ENCODE measurements at places on chromosomes 1 and 21.

DNA sequence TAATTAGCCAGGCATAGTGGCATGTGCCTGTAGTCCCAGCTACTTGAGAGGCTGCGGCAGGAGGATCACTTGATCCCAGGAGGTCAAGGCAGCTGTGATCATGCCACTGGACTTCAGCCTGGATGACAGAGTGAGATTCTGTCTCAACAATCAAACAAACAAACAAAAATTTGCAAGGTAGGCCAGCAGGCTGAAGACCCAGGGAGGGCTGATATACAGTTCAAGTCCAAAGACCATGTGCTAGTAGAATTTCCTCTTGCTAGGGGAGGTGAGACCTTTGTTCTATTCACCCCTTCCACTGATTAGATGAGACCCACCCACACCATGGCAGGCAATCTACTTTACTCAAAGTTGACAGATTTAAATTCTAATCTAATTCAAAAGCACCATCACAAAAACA lies 31.2 kb upstream of the CNN3 start:
- no peak overlapping the region for H3K4me3 ChIP-seq
- H3K27me3 ChIP-seq: no peaks in the 10 kb centered on the region
- no peaks in the 10 kb centered on the region for H3K36me3 ChIP-seq
- DNase-seq: no peak
- H3K4me1 ChIP-seq: no peaks in the 10 kb centered on the region

DNA sequence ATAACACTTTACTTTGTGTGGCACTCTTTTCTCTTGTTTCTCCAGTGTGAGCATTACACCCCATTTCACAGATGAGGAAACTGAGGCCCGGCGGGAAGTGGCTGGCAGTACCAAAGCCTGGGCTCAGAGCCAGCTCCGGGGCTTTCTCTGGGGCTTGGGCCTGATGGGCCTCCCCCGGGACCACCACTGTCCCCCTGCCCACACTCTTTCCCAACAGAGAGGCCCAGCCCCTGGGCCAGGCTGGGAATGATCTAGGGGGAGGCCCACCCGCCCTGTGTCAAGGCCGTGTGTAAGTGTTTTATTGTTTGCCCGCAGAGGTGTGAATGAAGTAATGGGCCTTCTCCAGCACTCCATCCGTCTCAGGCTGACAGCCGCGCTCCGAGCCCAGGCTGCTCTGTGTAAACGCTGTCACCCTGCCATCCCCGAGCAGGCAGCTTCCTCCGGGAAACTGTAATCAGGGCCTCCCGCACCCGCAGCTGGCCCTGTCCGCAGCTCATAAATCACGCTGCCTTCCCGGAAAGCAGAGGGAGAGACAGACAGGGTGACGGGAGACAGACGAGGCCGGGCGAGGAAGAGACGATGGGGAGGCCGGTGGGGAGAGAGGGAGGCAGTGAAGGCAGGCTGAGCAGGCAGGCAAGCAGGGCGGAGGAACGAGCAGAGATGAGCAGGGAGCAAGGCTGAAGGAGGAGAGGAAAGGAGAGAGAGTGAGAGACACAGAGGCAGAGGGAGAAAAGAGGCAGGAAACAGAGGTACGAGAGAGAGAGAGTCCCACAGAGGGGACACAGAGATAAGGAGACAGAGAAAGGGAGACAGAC lies 109.7 kb upstream of the ZBTB40 start:
- no peaks in the 10 kb centered on the region for H3K27me3 ChIP-seq
- no peak overlapping the region for H3K4me3 ChIP-seq
- DNase-seq: no peak
- H3K4me1 ChIP-seq: no peaks in the 10 kb centered on the region
- no peaks in the 10 kb centered on the region for H3K36me3 ChIP-seq

DNA sequence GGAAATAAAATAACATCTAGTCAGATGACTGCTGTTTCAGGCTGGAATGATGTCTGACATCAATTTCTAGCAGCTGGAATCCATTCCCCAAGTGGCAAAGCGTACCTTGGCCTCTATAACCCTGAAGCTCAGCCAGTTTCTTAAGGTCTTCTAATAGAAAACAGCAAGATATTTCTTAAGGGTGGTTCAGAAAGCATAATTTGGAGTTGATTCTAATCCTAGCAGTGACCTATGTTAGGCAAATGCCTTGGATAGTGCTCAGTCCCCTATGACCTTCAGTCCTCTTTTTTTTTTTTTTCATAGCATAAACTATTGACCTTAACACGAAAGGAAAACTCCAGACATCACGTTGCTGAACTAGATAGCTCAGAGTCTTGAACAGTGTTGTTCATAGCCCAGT lies 56.5 kb downstream of the LAMC2 start:
- DNase-seq: no peak
- no peaks in the 10 kb centered on the region for H3K36me3 ChIP-seq
- no peak overlapping the region for H3K27ac ChIP-seq
- H3K4me1 ChIP-seq: no peaks in the 10 kb centered on the region

- no peak overlapping the region for H3K27ac ChIP-seq
- H3K36me3 ChIP-seq: no peaks in the 10 kb centered on the region
- no peak overlapping the region for H3K4me3 ChIP-seq
- H3K4me1 ChIP-seq: no peaks in the 10 kb centered on the region
- no peaks in the 10 kb centered on the region for H3K27me3 ChIP-seq
These were observed 161.4 kb upstream of the ARHGEF16 start for GRCh38 chr1:3292868-3293562.

DNA sequence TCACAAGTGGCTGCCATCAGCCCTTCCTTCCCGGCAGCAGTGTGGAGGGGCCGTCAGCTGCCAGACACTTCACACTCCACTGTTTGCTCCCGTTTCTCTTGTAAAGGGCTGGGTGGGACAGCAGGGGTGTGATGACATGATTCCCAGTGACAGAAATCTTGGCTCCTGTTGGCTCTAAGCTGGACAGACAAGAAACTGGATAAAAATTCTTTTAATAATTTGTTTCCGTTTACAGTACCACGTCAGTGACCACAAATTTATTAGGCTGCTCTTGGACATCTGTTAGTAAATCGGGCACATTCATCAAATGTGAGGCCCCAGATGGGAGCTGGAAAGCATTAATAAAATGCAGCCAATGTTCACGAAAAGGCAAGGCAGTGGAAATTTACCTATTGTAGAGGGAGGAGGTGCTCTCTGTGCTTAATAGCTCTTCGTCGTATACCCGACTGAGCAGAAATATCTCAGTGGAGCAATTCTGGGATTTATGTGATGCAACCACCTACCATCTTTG lies 353.7 kb upstream of the GREM2 start:
- DNase-seq: no peak
- H3K4me1 ChIP-seq: no peaks in the 10 kb centered on the region
- no peak overlapping the region for H3K4me3 ChIP-seq
- H3K36me3 ChIP-seq: no peaks in the 10 kb centered on the region

GRCh38 chr1:220921971-220922635 lies 42.9 kb downstream of the HLX start:
- peaks cover 33% of the 10 kb centered on the region for H3K4me1 ChIP-seq
- H3K36me3 ChIP-seq: no peaks in the 10 kb centered on the region
- no peaks in the 10 kb centered on the region for H3K27me3 ChIP-seq
- no peak overlapping the region for H3K27ac ChIP-seq
- no peak for DNase-seq

DNA sequence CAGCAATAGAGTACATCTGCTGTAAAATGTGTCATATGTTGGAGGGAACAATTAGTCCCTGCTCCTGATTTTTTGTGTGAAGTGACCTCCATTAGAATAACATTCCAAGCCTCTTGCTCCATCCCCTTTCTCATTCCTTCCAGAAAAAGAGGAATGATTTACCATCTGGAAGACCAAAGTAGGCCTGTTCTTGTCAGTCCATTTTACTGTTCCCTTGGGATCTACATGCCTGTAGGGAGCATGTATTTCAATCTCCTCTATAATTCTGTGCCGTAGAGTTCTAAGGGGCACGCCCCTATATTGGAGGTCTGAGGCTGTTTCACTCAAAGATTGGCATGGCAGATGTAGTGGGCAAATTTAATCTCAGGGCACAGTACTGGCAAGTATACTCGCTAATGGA lies 48.8 kb upstream of the MAN1A2 start:
- DNase-seq: no peak
- no peaks in the 10 kb centered on the region for H3K27me3 ChIP-seq
- no peaks in the 10 kb centered on the region for H3K36me3 ChIP-seq
- no peak overlapping the region for H3K4me3 ChIP-seq
- no peak overlapping the region for H3K27ac ChIP-seq

- DNase-seq: peak; percentile 92
- no peaks in the 10 kb centered on the region for H3K36me3 ChIP-seq
- H3K27ac ChIP-seq: peak within 1 kb of the TSS; percentile 96
- peaks cover 50% of the 10 kb centered on the region for H3K4me1 ChIP-seq
These were observed at the start of gene H6PD for GRCh38 chr1:9234223-9235095. H6PD (plus strand) TSS chr1:9234774; CDS start chr1:9244935, 10,161 bp downstream.

- H3K27ac ChIP-seq: no peak overlapping the region
- DNase-seq: no peak
These were observed 14.3 kb upstream of the DR1 start for GRCh38 chr1:93331412-93331811.

GRCh38 chr1:19462781-19463503 lies 22.4 kb downstream of the CAPZB start:
- peak overlapping the region; percentile 15 for H3K27ac ChIP-seq
- no peak for DNase-seq
- no peak overlapping the region for H3K4me3 ChIP-seq
- no peaks in the 10 kb centered on the region for H3K36me3 ChIP-seq
- no peaks in the 10 kb centered on the region for H3K27me3 ChIP-seq

DNA sequence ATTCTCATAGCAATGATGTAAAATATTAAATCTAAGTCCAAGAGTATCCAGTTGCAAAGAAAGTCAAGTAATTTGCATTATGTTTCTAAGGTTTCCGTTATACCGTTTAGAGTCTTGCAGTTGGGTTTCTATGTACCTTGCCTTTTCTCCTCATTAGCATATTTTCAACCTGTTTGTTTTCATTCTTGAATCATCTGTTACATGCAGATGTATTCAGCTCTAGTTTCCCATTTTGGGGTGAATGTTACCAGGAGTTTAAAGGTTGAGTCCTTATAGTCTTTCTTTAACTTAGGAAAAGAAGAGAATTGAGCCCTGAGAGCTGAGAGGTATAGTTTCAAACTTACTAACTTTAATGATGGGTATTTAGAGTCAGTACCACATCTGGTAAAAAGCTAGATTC lies 139.9 kb downstream of the NFIA start:
- no peaks in the 10 kb centered on the region for H3K4me1 ChIP-seq
- H3K27me3 ChIP-seq: no peaks in the 10 kb centered on the region
- peak overlapping the region; percentile 72 for H3K27ac ChIP-seq
- no peak overlapping the region for H3K4me3 ChIP-seq
- no peaks in the 10 kb centered on the region for H3K36me3 ChIP-seq

GRCh38 chr21:44805859-44806258 lies 4.2 kb upstream of the UBE2G2 start:
- DNase-seq: no peak
- no peak overlapping the region for H3K4me3 ChIP-seq
- no peak overlapping the region for H3K27ac ChIP-seq
- no peaks in the 10 kb centered on the region for H3K27me3 ChIP-seq
- no peaks in the 10 kb centered on the region for H3K4me1 ChIP-seq

DNA sequence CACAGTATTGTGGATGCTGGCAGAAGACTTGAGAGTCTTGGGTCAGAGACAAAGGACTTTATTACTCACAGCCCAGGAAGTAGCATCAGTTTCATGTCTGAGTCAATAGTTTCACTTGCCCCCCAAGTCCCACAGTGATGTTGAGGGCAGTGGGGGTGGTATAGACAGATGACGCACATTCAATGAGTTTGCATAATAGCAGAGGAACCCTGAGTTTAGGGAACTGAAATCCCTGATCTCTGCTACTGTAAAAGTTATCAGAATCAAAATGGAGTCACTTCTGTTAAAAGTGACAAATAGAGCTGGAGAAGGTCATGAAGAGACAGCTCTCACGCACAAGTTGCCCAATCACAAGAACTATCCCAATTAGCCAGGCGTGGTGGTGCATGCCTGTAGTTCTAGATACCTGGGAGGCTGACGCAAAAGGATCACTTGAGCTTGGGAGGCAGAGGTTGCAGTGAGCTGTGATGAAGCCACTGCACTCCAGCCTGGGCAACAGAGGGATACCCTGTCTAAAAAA lies 11.5 kb upstream of the HCRTR1 start:
- no peak for DNase-seq
- H3K27ac ChIP-seq: no peak overlapping the region
- no peaks in the 10 kb centered on the region for H3K4me1 ChIP-seq
- no peak overlapping the region for H3K4me3 ChIP-seq

DNA sequence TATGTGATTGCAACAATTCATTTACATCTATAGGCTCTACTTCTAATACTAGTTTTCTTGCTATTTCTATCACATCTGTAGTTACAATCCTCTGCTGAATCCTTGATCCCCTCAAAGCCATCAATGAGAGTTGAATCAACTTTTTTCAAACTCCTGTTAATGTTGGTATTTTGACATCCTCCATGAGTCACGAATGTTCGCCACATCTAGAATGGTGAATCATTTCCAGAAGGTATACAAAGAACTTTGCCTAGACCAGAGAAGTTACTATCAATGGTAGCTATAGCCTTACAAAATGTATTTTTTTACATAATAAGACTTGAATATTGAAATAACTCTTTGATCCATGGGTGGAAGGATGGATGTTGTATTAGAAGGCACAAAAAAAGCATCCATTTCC lies 110.0 kb downstream of the AMY1C start:
- no peaks in the 10 kb centered on the region for H3K36me3 ChIP-seq
- H3K27ac ChIP-seq: no peak overlapping the region
- no peak for DNase-seq
- no peaks in the 10 kb centered on the region for H3K27me3 ChIP-seq
- no peak overlapping the region for H3K4me3 ChIP-seq

GRCh38 chr21:19993268-19993667 lies 1004.9 kb upstream of the NCAM2 start:
- H3K27me3 ChIP-seq: no peaks in the 10 kb centered on the region
- H3K4me3 ChIP-seq: no peak overlapping the region
- no peak for DNase-seq
- no peak overlapping the region for H3K27ac ChIP-seq

DNA sequence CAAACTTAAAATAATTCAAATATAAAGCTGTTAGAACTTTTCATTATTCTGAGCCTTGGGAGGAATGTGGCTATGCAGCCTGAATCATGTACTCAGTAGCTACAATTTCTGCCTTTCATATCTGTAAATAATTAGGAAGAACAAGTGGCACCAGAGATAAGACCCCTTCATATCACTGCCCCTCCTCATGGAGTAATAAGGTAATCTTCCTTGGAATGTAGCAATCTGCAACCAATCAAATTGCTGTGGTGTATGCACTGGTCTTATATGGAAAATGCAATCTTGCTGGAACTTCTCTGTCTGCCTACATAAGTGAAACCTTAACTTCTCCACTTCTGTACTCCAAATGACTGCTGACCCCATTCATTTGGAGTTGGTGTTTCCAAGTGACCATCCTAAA lies 104.4 kb upstream of the VANGL1 start:
- H3K4me3 ChIP-seq: no peak overlapping the region
- H3K27me3 ChIP-seq: no peaks in the 10 kb centered on the region
- no peak overlapping the region for H3K27ac ChIP-seq
- H3K36me3 ChIP-seq: no peaks in the 10 kb centered on the region
- DNase-seq: no peak

GRCh38 chr1:37156646-37157045 lies 122.3 kb upstream of the GRIK3 start:
- no peak overlapping the region for H3K4me3 ChIP-seq
- no peaks in the 10 kb centered on the region for H3K4me1 ChIP-seq
- no peaks in the 10 kb centered on the region for H3K36me3 ChIP-seq
- H3K27ac ChIP-seq: no peak overlapping the region

- no peak overlapping the region for H3K27ac ChIP-seq
These were observed 312.6 kb downstream of the DUSP10 start for GRCh38 chr1:221429264-221429663.

GRCh38 chr1:171137580-171137979 lies 46.9 kb downstream of the FMO3 start:
- H3K36me3 ChIP-seq: no peaks in the 10 kb centered on the region
- no peaks in the 10 kb centered on the region for H3K27me3 ChIP-seq
- peaks cover 22% of the 10 kb centered on the region for H3K4me1 ChIP-seq
- H3K4me3 ChIP-seq: no peak overlapping the region
